ENCODE measurements at places on chromosomes 7 and 10.

GRCh38 chr7:7566651-7567611 lies at the start of gene MIOS:
Gene MIOS, plus strand, starts transcription at chr7:7566884. Its CDS starts 5,592 bp downstream, at chr7:7572476.
- peak; percentile 83 for DNase-seq

- DNase-seq, result no peak
Measured at GRCh38 chr10:96683065-96683464, 37.2 kb downstream of the PIK3AP1 start.

DNA sequence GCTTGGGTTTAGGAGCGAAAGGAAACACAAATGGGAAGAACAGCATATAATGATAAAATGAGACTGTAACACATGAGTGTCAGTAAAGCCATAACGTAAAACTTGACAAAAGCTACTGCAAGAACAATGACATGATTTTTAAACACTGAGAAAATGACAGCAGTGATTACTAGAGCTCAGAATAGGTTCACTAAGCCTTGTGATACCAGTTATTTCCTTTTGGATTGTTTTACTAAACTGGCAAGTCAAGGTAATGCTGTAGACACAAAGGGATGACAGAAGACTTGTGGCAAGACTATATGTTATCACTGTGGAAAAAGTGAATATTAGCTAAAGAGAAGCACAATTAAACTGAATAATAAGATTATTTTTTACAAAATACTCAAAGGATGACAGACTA lies 12.7 kb downstream of the NCOA4 start:
- DNase-seq, result no peak

DNA sequence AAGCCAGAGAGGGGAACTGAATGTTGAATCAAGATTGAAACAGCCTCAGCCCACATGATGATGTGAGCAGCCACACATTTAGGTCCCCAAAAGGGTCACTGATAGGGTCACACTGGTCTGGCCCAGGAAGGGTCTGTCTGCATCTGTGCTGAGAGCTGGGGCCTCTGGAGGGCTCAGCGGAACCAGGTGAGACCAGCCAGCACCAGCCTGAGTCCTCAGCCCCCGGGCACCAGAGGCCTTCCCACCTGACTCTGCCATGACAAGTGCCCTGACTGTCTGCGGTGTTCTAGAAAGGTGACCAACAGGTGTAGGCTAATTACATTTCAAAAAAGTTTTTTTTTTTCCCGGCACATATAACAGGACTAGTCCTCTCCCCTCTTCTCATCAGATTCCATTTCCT lies 76.2 kb downstream of the WDR11 start:
- DNase-seq, result no peak

DNA sequence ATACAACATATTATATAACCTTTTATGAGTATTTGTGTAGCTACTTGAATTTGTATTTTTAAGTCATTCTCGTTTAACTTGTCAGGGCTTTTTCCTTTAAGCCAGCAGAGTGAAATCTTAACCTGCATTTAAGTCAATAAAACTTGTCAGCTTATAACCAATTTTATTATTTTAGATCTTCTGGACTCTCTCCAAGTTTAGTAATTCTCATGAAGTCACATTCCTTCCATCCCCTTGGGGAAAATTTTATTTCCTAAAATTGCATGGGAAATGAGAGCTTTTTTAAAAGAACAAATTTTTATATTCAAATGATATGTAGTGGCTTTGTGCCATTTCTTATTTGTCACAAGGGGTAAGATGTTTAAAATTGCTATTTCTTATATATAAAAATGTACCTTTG lies 74.0 kb downstream of the SEPTIN7 start:
- no peak for DNase-seq

DNA sequence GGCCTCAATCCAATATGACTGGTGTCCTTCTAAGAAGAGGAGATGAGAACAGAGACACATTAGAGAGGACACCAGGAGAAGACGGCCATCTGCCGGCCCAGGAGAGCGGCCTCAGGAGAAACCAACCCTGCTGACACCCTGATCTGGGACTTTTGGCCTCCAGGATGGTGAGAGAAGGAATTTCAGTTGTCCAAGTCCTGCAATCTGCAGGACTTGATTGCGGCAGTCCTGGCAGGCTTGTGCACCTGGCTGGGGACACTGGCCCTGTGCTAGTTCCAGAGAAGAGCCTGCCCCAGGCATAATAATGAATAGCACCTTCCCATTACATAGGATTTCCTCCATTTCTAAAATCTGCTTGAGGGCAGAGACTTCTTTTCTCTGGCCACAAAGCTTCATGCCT lies 409.9 kb upstream of the SHH start:
- no peak for DNase-seq

GRCh38 chr7:105756367-105756766 lies 120.0 kb downstream of the ATXN7L1 start:
- no peak for DNase-seq

- DNase-seq, result no peak
Measured at GRCh38 chr7:106358103-106358663, 73.4 kb upstream of the NAMPT start.

GRCh38 chr10:104337985-104338735 lies at the start of gene ITPRIP:
Gene ITPRIP, minus strand, starts transcription at chr10:104338465. Its CDS starts 22,414 bp downstream, at chr10:104316051.
- peak; percentile 22 for DNase-seq

GRCh38 chr10:102629661-102630614 lies 14.3 kb upstream of the TRIM8 start:
- no peak for DNase-seq

- no peak for DNase-seq
Measured at GRCh38 chr10:88138319-88138848, 275.0 kb downstream of the PTEN start.

DNA sequence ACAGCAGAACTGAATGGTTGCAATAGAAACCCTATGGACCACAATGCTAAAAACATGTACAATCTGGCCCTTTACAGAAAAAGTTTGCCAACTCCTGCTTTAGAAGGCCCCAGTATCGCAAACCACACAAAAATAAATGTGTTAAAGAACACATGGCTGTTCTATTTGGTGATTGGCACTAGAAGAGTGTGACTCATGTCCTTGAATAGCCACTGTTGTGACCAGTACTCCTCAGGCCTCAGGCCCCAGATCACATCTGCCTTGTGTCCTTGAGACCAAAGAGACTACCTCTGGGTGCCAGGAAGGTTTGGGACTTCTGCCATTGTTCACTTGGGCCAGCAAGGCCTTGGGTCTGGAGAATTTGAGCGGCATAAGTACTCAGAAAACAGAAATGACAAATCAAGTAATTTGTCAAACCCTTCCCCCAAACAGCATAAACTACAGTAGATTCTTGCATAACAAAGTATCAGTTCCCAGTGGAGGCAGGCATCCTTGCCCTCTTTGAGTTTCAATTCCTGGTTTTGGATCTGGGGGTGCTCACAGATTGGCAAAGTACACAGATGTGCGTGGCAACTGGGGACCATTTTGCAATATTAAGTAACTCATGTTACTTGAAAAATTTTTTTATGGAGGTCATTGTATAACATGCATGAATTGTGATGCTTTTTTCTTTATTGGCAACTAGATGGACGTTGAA lies 50.2 kb downstream of the MTURN start:
- DNase-seq, result no peak

- DNase-seq, result no peak
Measured at GRCh38 chr10:63446716-63447440, 18.9 kb downstream of the JMJD1C start.

GRCh38 chr7:72476608-72477305 lies 64.6 kb upstream of the CALN1 start:
- no peak for DNase-seq

GRCh38 chr7:7867846-7868571 lies 100.6 kb upstream of the GLCCI1 start:
- DNase-seq, result no peak

- DNase-seq, result no peak
Measured at GRCh38 chr10:61890430-61890829, 11.1 kb upstream of the ARID5B start.

DNA sequence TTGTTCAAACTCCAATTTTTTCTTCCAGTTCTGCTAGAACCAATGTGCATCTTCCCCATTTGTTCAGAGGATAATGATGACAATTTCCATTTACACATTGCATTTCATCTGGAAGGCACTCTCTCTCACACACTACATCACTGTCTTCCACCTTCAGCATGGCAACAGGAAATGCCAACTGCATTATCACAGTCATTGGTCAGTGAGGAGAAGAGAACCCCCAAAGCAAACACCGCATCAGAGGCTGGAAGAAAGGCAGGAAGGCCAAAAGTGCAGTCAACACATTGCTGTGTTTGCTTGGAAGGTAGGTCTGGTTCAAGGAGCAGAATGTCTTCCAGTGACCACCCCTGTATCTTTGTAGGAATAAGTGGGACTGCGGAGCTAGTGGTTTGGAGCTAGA lies 192.2 kb upstream of the RHOBTB1 start:
- DNase-seq, result no peak

DNA sequence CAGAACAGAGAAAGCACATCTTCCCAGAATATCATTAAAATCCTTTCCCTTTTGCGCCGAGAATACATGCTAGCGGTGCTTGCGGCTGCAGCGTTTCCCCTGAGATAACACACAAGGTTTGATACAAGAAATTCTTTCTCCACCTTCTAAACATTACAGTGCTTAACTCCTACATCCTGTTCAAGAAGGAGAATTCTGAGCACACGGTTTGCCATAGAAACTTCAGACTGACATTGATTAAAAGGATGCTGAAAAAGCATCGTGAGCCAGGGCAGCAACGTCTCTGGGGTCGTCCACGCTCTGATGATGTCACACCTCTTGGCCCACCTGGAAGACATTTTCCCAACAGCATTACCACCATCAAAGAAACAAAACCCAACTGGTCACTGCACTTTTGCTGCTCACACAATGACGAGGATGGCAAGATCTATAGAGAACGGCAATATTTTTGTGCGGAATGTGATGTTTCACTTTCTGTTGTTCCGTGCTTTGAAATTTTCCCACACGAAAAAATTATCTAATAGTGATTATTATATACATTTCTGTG lies 27.0 kb upstream of the PRSS1 start:
- DNase-seq, result no peak

DNA sequence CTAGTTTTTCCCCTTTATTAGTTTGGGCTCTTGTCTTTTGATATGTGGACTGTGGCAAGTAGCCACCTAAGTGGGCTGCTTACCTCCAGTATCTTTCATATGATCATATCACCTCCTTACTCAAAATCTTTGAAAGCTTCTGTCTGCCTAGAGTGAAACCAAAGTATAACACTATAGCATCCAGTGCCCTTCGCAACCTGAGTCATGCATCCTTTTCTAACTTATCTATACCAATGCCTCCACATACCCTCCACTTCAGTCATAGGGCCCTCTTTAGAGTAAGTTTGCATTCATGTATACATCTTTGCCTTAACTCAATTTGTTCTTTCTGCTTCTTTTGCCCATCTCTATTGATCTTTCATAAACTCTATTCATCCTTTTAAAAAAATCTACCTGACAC lies 15.7 kb upstream of the MACC1 start:
- no peak for DNase-seq

GRCh38 chr7:23941551-23941950 lies 231.5 kb downstream of the STK31 start:
- no peak for DNase-seq

DNA sequence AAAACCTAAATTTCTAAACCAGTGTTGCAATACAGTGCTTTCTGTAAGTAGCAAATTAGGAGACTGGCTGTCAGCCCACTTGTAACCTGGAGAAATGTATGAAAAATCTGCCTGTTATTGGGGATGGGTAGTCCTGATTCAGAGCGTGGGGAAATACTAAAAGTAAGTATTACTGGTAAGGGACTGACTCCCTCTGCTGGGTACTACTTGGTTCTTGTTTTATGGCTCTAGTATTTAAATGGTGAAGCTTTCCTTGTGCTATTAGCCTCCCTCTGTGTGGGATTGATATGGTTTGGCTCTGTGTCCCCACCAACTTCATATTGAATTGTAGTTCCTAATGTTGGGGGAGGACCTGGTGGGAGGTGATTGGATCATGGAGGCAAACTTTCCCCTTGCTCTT lies 886.1 kb downstream of the SORCS1 start:
- DNase-seq, result no peak

DNA sequence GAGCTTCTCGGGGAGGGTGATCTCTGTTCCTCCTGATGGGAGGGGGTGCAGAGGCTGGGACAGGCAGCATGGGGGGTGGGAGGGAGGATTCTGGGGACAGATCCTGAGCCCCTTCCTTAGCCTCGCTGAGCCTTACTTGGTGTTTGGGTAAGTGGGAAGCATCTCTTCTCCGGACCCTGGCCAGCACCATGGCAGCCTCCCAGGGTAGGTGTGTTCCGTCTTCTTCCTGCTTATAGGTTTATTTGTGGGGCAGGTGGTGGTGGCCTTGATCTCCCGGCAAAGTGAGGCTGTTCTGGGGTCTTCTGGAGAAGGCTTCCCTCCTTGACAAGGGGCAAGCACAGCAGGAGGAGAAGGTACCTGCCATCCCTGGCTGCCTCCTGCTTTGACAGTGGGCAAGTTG lies 226.9 kb downstream of the GLRX3 start:
- no peak for DNase-seq

DNA sequence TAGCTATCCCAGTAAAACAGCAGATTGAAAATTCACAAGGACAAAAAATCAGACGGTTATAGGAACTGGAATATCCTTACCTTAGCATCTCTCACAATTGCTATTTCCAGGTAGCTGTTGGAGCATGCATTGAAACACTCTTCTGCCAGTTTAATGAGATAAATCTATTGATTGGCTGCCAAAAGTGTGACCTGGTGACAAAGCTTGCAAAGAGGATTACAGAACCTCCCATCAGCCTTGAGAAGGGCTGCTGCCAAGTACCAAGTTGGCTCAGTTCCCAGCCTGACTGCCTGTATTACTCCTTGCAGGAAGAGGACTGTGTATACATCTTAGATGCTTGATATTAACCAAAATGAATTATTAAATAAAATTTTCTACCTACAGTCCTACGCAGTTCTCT lies 5.1 kb downstream of the PRLHR start:
- no peak for DNase-seq

DNA sequence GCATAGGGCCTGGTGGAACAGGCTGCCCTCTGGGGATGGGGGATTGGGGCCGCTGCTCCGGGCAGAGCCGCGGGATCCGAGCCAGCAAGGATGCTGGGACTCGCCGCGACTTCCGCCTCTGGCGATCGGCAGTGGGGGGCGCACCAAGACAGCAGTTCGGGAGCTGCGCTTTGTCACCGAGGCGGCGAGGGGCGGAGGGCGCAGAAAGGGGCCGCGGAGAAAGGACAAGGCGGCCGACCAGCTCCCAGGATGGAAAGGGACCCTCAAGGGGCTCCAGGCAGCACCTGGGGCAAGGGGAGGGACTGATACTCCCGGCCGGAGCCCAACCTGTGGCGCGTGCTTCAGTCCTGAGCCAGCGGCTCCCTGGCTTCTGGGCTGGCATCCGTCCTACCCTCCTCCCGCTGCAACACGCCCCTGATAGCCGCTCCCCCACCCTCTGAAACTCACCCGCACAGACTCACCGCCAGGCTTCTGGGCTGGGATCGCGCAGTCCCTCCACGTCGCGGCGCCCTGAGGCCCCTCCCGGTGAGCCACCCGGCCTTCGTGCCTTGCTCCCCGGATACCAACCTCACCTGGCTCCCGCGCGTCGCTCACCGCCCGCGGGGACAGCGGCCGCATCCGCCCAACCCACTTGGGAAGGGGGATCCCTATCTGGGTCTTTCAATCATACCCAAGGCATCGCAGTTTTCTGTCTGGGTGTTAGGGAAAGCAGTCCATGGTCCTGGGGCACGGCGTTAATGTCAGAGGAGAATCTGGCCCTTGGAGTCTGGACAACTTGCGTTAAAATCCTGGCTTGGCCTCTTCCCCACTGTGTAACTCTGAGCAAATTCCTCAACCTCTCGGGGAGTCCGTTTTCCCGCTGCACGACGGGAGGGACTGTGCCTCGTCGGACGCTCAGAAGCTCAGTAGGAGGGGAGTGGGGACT lies 7.0 kb upstream of the EVX1 start:
- DNase-seq, result peak; percentile 74
